ENCODE measurements at places on chromosomes 6 and 20. TPM values are rescaled to one million over a fixed set of nuclear protein-coding genes. Genes with fewer than 3 reads are reported as not detected.

The LCA5 gene
- 5.1 TPM for total RNA-seq

- DNase-seq = no peak
Observed at GRCh38 chr6:118750143-118750542, 98.8 kb upstream of the CEP85L start.

The VNN1 gene
- 0.21 TPM for total RNA-seq

The RAMACL gene
- 0.88 TPM for total RNA-seq

GRCh38 chr20:22999756-23000155 lies 35.4 kb upstream of the SSTR4 start:
- DNase-seq = no peak
